ENCODE measurements at places on chromosomes 4 and X. TPM values are rescaled to one million over a fixed set of nuclear protein-coding genes. Genes with fewer than 3 reads are reported as not detected.

DNA sequence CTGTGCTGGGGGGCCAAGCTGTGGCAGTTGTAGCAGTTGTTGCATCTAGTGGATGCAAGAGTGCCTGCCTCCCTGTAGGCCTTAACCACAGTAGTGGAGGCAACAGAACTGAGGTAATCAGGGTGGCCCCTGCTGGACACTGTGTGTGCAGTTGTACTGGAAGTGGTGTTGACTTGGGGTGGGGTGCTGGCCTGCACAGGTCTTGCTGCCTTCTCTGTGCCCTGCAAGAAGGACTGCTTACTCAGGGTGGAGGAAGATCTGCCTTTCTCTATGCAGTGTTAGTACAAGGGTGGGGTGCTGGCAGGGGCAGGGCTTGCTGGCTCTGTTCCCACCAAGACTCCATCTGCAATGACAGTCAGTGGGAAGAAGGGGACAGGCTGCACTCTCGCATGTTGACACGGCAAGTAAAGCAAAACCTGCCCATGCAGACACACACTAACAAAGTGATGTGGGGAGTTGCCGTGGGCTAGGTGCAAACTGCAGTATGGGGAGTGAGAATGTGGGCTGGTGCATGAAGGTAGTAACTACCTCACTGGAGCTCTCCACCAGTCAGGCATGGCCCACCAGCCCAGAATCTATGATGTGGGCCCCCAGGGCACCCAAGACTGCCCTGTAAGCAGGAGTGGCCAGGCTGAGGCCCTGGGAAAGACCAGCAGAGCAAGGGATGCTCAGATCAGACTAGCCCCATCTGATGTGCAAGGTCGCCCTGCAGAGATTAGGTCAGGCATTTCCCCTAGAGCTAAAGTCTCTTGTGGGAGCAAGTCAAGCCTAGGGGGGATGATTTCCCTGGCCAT, 594.9 kb downstream of the TECRL start:
- DNase-seq, result no peak

DNA sequence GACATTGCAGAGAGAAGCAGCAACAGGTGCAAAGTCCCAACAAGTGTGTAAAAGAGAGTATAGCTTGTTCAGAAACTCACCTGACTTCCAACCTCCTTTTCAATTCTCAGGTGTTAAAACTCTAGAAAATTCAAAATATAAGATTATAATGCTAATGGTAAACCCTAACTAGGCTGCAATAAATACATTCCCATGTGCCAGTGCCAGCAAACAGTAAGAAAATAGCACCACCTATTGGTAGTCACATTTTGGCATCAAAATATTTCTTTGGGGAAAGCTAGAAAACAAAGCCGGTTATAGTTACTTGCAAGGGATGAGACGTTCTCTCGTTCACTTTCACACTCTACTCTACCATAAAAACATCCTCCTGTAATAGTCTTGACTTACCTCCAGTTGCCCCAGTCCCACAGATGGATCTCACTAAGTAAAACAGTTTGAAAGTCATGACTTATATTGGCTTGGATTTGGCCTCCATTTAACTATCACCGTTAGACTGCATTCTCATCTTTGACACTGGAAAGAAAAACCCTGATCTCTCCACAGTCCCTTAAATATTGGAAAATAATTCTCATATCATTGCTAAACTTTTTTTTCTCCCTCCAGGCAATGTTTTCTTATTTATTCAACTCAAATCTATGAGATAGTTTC, 9.6 kb downstream of the BMP3 start:
- no peak for DNase-seq

DNA sequence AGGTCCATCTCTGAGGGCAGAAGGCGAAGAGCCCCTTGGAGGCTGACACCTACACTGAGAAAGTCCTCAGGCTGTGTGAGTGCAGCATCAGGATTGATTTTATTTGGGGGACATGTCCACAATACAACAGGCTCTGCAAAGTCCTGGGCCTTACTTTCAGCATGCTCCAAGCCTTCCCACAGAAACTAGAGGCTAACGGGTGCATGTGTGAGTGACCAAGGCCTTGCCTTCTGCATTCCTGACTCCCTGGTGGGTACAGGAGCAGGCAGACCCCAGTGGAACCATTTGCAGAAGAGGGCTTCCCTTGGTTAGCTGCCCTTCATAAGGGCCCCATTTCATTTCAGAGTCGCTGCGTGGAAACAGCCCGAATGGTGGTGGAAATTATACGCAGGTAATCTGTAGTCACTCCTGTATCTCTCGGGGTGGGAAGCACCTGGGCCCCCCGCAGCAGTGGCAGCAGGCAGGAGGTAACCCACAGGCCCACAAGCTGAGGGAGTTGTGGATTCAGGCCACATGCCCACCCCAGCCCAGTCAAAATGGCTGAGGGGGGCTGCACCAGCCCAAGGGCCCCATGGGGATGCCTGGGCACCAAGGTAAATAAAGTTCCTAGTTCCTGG, 37.7 kb downstream of the NSG1 start:
- no peak for DNase-seq

GRCh38 chrX:124719060-124719459, 372.7 kb downstream of the SH2D1A start:
- DNase-seq, result no peak

DNA sequence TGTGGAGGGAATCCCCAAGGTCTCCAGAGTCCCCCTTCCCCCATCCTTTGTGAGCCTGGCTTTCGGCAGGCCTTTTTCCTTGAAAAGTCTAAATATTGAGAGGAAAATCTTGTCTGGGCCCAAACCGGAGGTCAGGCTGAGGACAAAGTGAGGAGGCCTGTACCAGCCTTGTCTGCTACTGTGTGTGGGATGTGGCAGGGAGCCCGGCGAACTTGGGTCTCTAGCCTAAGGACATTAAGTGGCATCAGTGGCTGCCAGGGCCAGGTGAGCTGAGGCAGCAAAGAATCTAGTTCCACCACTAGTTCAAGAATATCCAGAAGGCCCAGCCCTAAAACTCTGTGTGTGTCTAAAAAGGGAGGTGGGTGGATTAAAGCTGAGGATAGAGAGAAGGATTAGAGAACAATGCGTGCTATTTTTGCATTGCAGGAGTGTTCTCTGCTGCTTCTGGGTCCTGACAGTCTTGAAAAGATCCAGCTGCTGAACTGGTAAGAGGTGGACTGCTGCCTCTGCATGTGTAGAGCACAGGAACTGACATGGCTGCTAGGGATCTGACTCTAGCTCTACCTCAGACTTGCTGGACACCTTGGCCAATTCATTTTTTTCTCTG, 1.2 kb upstream of the AMER1 start:
- no peak for DNase-seq

- DNase-seq, result no peak
Observed at GRCh38 chr4:171981185-171981584, 168.0 kb downstream of the GALNTL6 start.

DNA sequence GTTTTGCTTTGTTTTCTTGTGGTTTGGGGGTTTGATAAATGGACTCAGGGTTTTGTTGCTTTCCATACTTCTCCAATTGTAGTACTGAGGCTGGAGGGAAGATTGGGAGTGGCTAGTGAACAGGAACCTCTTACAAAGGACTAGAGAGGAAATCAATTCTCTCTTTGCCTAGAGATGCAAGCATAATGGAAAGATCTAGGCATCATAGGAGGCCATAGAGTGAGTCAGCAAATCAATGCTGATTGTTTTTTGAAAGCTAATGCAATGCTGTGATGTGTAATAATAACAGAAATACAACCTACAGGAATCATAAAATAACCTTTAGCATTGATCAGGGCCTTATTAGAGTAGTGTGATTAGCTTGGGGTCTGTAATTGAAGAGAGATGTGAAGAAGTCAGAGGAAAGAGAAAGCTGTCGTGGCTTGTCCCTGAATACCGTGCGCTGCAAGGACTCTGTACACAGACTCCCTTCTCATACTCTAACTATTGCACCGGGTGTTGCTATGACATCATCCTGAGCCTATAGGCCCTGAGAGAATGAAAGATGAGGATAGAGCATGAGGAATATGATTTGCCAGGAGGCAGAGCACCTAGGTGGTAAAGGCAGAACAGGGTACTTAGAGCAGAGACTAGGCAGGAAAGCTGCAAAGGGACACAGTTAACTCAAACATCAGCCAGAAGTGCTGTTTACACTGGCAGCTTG, 29.3 kb upstream of the GPR101 start:
- DNase-seq, result no peak

- DNase-seq, result no peak
Observed at GRCh38 chr4:91058345-91058744, 931.2 kb downstream of the CCSER1 start.

GRCh38 chrX:18809641-18810040, 102.2 kb downstream of the PPEF1 start:
- DNase-seq, result no peak

DNA sequence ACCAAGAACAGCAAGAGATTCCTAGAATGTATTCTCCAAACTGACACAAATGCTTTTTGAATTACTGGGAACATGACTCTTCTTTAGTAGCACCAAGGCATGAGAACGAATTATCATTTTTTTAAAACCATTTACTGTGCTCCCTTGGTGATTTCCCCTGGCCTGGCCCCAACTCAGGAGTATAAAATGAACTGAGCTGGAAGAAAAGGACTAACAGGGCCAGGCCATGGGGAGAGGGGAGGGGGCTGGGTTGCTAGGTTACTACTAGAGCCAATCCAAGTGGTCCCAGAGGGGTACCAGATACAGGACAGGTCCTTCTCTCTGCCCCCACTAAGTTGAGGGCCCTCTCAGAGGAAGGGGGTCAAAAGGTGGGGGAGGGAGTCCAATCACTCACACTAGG, 23.1 kb downstream of the SASH3 start:
- no peak for DNase-seq

GRCh38 chr4:15657366-15657765, 2.2 kb upstream of the FBXL5 start:
- DNase-seq, result no peak

- no peak for DNase-seq
Observed at GRCh38 chrX:153434801-153435200, 11.1 kb downstream of the TREX2 start.

DNA sequence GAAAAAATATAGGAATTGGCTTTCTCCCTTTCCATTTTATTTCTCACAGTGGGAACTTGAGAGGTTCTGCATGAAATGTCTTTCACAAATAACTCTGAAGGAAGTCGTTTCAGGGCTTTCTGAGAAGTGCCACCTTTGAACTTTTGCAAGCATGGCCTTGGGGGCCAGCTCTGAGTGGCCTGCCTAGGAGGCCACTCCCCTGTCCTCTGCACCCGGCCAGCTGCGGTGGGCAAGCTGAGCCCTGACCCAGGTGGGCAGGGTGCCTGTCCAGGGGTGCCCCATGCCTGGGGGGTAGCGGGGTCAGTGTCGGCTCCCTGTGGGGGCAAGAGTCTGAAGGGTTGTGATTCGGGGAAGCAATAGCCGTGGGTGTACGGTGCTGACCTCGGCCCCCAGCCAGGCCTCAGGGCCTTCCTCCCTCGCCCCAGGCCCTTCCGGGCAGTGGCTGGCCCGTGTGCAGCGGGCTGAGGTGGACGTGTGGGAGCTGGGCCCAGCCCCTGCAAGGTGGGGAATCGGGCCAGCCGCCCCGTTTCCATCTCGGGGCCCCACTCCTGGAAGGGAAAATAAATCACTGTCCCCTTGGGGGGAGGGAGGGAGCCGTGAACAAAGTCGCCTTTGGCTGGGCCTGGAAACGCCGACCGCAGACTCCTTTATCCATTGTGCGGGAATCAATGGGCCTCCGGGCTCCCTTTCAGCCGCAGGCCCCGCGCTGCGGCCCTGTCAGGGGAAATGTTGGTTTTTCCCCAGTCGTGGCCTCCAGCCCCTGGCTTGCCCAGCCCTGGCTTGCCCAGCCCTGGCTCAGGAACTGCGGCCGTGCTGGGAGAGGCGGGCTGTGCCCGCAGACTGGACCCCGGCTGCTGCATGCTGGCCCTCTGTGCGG, 3.1 kb downstream of the FGFRL1 start:
- no peak for DNase-seq

DNA sequence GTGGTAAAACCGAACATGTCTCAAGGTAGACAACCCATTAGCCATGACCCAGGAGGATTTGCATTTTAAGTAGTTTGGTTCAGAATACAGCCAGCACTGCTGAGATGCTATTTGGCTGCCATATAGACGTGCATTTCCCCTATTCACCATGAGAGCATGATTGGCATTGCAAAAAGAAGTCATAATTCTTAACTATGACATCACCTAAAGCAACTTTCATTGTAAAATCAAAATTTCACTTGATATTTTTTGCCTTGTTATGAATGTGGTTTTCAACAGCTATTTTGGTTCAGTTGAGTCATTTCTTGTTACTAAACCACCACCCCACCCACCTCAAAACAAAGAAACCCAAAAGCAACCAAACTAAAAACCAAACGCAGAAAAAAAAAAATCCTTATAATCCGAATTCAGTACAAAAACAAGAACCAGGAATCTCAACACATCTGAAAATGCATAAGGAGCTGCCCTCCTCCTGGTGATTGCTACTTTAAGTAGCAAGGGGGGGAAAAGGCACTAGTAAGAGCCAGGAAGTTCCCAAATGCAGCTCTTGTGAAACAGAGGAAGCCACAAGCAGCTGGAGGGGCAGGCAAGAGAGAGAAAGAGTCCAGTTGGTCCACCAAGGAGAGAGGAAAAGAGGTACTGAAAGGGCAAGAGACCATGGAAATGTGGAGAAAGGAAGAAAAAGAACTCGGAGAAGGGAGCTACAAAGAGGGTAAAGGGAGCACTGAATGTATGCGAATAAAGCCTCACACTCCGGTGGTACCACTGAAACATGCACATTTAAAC, 3.1 kb downstream of the SLITRK4 start:
- no peak for DNase-seq

DNA sequence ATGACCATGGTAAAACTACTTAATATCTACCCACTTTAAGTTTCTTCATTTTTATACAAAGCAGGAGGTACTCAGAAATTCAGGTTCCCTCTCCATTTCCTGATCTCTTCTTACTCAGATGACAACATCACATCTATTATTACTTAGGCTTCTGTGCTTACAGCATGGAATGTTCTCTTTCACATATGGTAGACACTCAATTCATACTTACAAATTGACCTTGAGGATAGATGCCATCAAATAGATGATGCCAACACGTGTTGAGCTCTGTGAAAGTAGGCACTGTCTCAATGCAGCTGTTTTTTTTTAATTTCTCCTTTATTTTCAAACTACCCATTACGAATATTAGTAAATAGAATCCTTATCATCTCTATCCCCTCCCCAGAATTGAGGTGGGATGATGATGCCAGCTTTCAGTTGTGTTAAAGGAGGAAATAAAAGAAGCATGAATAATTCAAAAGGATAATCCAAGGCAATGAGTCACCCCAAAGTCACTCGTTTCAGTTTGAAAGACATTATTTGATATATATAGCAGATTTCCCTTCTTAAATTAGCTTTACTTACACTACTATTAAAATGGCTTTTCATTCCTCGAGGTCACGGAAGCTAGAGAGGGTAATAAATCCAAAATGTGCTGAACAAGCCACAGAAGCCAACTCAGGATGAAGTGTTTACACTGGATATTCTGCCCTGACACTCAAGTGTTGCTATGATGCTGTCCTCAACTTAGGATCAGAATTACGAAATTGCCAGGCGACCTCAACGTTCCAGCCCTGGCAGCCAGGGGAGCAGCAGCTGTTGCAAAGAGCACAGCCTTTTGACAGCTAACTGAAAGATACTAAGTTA, 124.2 kb upstream of the EOLA2 start:
- DNase-seq, result no peak

- no peak for DNase-seq
Observed at GRCh38 chr4:144183165-144183564, 42.6 kb upstream of the GYPA start.

The AWAT2 gene
- total RNA-seq, result not detected

The PROM1 gene
- 37.0 TPM for total RNA-seq

The CTAG1A gene
- not detected for total RNA-seq

The TCEAL5 gene
- total RNA-seq, result 1.1 TPM

The ELOVL6 gene
- total RNA-seq, result 62.3 TPM

The FAM47A gene
- total RNA-seq, result not detected

The PRRG3 gene
- total RNA-seq, result 0.91 TPM

The RTL9 gene
- total RNA-seq, result not detected

The MBNL3 gene
- 85.1 TPM for total RNA-seq

The YY2 gene
- total RNA-seq, result 3.1 TPM

The DCAF8L1 gene
- total RNA-seq, result not detected

The GPR143 gene
- total RNA-seq, result 3.7 TPM

The BST1 gene
- total RNA-seq, result 18.6 TPM

Data from ureter (tissue), 1 donor.